ENCODE measurements at places on chromosomes 3 and 15. TPM values are rescaled to one million over a fixed set of nuclear protein-coding genes. Genes with fewer than 3 reads are reported as not detected.

ATP8B4 gene
- total RNA-seq: 3.0 TPM

DNA sequence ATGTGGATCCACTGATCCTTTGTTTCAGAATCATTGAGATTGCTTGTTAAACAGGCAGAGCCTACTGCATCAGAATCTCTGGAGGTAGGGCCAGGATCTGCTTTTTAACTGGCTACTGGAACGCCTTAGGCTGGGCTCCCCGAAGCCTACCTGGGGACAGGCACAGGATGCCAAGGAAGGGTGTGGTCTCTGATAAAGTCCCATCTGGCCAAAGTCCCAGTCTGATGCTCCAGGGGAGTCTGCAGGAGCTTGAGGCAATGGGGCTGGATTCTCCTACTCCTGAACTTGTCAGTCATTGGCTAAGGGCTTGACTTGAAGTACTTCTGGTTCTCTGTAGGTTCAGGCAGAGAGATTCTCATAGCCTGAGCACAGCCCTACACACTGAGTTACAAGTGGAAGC, 22.4 kb upstream of the CCK start:
- no peak for DNase-seq
- no peaks in the 10 kb centered on the region for H3K4me1 ChIP-seq
- no peaks in the 10 kb centered on the region for H3K36me3 ChIP-seq

MCTP2 gene
- total RNA-seq: 2.0 TPM

KBTBD13 gene
- 1.2 TPM for total RNA-seq

DNA sequence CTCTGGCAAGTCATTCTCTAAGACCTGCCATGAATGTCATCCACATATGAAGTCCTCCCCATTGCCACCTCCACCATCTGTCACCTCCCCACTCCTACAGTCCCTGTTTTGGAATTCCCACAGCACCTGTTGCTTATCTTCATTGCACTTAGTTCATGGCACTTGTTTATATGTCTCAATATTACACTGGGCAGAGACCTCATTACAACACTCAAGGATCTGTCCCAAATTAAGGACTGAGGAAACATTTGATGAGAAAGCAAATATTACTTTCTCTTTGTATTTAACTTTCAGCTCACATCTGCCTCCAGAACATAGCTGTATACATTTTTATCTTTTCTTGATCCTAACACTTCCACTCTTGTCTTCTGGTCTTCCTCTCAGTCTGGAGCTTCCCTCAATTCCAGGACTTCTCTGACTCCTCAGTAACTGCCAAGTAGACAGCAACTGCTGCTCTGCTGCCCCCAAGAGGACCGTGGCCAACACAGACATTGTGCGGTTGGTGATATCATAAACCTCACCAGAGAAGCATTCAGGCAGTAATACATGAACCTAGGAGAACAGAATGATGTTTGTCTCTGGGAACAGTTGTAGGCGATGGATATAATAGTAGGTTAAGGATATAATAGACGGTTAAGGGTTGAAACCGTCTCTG, 45.0 kb upstream of the FGF12 start:
- H3K27me3 ChIP-seq: no peaks in the 10 kb centered on the region
- H3K4me1 ChIP-seq: no peaks in the 10 kb centered on the region
- DNase-seq: no peak
- no peak overlapping the region for H3K27ac ChIP-seq
- H3K36me3 ChIP-seq: no peaks in the 10 kb centered on the region

MDFIC2 gene
- total RNA-seq: not detected

GRCh38 chr3:168881804-168882203, 781.7 kb downstream of the MECOM start:
- no peak overlapping the region for H3K4me3 ChIP-seq
- H3K4me1 ChIP-seq: no peaks in the 10 kb centered on the region
- H3K27ac ChIP-seq: no peak overlapping the region
- no peak for DNase-seq
- no peaks in the 10 kb centered on the region for H3K36me3 ChIP-seq

DNA sequence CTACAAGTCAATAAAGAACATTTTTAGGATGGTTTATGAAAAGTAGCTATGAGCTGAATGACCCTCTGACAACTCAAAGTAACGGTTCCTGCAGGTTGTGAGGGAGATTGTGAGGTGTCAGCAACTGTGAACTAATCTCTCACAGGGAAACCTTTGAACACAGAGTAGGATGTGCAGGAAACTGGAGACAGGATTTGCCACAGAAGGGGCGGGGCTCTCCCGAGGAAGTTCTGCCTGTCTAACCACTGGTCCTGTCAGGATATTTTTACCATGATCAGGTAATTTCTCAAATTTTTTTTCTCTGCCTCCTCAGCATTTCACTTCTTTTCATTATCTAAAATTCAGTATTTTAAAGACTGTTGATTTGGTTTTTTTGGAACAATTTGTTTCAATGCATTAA, 33.3 kb downstream of the LEO1 start:
- no peaks in the 10 kb centered on the region for H3K36me3 ChIP-seq
- no peak overlapping the region for H3K27ac ChIP-seq
- DNase-seq: no peak
- H3K4me1 ChIP-seq: peaks cover 7% of the 10 kb centered on the region

TEX55 gene
- not detected for total RNA-seq

DNA sequence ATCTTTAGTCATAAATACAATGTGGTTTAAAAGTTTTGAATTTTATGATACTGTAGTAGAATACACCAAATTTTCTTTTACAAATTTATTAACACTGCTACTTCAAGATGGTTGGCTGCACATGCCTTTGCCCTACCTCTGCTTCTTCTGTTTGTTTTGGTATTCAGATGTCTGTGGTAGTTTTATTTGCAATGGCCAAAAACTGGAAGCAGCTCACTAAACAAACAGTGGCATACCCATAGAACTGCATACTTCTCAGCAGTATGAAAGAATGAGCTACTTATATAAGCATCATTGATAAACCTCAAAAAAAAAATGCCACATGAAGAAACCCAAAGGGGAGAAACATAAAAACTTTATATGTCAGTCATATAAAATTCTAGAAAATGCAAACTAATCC, 19.5 kb downstream of the ARIH2 start:
- H3K36me3 ChIP-seq: no peaks in the 10 kb centered on the region
- H3K27ac ChIP-seq: peak overlapping the region; percentile 4
- peaks cover 30% of the 10 kb centered on the region for H3K4me1 ChIP-seq
- DNase-seq: no peak
- H3K4me3 ChIP-seq: no peak overlapping the region

- no peak overlapping the region for H3K4me3 ChIP-seq
- H3K4me1 ChIP-seq: no peaks in the 10 kb centered on the region
- no peak overlapping the region for H3K27ac ChIP-seq
- DNase-seq: no peak
Observed at GRCh38 chr15:26261413-26261812, 398.3 kb upstream of the ATP10A start.

- no peak overlapping the region for H3K4me3 ChIP-seq
- no peak overlapping the region for H3K27ac ChIP-seq
- DNase-seq: peak; percentile 70
- H3K27me3 ChIP-seq: no peaks in the 10 kb centered on the region
Observed at GRCh38 chr15:31200735-31201151, 99.2 kb upstream of the TRPM1 start.

DNA sequence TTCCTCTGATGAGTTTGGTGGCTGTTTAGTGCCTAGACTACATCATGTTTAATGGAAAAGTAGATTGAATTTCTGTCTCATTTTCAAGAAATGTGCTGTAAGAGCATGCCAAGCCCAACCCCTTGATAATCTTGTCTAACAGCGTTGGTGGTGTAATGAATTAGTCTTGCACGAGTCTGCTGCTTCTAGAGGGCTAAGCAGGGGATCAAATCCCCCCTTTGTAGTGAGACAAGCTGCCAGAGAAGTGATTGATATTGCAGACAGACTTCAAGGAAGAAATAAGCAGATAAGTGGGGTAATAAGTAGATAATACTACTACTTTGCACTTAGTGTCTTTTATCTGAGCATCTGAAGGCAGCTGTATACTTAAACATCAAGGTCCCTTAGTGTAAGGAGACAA, 141.4 kb downstream of the TP63 start:
- H3K4me3 ChIP-seq: no peak overlapping the region
- H3K36me3 ChIP-seq: no peaks in the 10 kb centered on the region
- H3K27me3 ChIP-seq: no peaks in the 10 kb centered on the region
- H3K4me1 ChIP-seq: peaks cover 14% of the 10 kb centered on the region
- no peak overlapping the region for H3K27ac ChIP-seq

ECE2 gene
- total RNA-seq: not detected

DNA sequence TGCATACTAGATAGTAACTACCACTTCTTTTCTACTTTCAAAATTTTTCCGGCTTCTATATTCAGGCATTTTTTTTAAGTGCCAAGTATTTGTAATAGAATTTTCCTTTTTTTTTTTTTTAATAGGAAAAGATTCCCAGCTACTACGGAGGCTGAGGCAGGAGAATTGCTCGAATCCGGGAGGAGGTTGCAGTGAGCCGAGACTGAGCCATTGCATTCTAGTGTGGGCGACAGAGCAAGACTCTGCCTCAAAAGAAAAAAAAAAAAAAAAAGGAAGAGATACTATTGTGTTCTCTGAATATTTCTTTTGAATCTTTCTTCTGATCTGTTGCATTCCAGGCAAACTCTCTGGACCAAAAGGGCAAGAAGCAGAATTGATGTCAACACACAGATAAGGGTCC, 557.3 kb downstream of the FGF12 start:
- H3K27me3 ChIP-seq: no peaks in the 10 kb centered on the region
- H3K4me3 ChIP-seq: no peak overlapping the region
- H3K4me1 ChIP-seq: no peaks in the 10 kb centered on the region
- H3K36me3 ChIP-seq: no peaks in the 10 kb centered on the region

- no peak overlapping the region for H3K27ac ChIP-seq
- DNase-seq: no peak
- no peaks in the 10 kb centered on the region for H3K27me3 ChIP-seq
- H3K4me3 ChIP-seq: no peak overlapping the region
- no peaks in the 10 kb centered on the region for H3K36me3 ChIP-seq
Observed at GRCh38 chr3:14397940-14398796, 4.2 kb upstream of the SLC6A6 start.

DNA sequence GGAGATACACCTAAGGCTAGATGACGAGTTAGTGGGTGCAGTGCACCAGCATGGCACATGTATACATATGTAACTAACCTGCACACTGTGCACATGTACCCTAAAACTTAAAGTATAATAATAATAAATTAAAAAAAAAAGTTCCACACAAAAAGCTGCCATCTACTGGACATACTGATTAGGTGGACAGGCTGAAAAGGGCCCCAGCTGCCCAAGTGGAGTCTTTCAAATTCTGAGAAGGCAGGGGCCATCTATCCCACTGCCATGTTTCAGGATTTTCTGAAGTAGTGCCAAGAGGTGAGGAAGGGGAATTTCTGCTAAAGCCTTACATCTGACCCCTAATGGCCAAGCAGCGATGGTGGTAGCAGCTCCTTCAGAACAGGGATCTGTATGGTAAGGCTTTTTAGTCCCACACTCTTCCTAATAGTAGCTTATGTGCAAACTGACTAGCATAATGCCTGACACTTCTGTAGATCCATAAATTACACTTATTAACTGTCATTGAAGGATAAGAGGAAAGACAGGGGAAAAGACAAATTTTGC, 7.7 kb downstream of the FSTL1 start:
- H3K27me3 ChIP-seq: no peaks in the 10 kb centered on the region
- H3K4me3 ChIP-seq: no peak overlapping the region
- H3K36me3 ChIP-seq: no peaks in the 10 kb centered on the region

CA12 gene
- 1.7 TPM for total RNA-seq

GRCh38 chr3:43102773-43103480, 3.0 kb downstream of the POMGNT2 start:
- no peaks in the 10 kb centered on the region for H3K27me3 ChIP-seq
- H3K36me3 ChIP-seq: no peaks in the 10 kb centered on the region
- DNase-seq: no peak
- peaks cover 18% of the 10 kb centered on the region for H3K4me1 ChIP-seq
- H3K27ac ChIP-seq: no peak overlapping the region
